ENCODE measurements at places on chromosomes 1 and 21. TPM values are rescaled to one million over a fixed set of nuclear protein-coding genes. Genes with fewer than 3 reads are reported as not detected.

GRCh38 chr1:168582688-168583336, 6.4 kb downstream of the XCL1 start:
- no peak for DNase-seq
- H3K36me3 ChIP-seq, result no peaks in the 10 kb centered on the region
- H3K4me3 ChIP-seq, result no peak overlapping the region
- H3K27me3 ChIP-seq, result no peaks in the 10 kb centered on the region
- no peak overlapping the region for H3K27ac ChIP-seq

DNA sequence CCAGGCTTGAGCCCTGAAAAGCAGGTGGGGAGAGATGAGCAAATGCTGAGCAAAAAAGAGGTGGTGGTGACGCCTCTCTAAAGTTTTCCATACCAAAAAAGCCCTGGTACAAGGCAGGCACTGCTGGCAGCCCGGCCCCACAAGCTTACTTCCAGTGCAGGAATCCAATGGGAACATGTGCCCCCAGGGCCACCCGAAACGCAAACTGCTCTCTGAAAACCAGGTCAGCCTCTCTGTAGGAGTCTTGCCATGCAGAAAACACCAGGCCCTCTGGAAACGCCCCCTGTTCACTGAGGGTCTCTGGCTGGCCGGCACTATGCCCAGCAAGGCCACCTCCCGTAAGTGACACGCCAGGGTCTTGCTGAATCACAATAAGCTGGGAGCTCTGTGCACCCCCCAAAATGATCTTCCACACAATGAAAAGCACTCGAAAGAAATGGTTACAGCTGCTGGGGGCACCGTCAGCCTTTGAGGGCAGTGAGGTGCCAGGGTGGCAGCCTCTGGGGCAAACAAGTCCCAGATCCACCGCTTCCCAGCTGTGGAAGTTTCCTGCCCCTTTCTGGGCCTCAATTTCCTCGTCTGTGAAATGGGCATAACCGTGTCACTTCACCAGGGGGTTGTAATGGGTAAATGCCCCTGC, 170.5 kb downstream of the TOMM20 start:
- no peak overlapping the region for H3K4me3 ChIP-seq
- no peaks in the 10 kb centered on the region for H3K36me3 ChIP-seq
- no peaks in the 10 kb centered on the region for H3K27me3 ChIP-seq
- H3K27ac ChIP-seq, result no peak overlapping the region

DNA sequence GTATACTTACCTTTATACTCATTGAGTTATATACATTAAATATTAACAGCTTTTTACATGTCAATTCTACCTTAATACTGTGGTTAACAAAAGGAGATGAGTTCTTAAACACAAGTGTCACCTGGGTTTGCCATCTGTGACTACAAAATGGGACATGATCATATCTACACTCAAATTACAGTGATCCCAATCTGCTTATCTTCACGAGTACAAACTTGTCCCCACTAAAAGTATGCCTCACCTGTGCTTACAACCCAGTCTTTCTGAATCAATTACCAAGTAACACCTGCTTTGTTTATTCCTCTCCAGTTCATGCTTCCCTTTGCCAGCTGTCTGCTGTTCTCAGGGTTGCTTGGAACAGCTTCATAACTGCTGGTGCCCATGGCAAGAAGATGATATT, 8.8 kb downstream of the CD1E start:
- no peak overlapping the region for H3K4me3 ChIP-seq
- DNase-seq, result no peak

DNA sequence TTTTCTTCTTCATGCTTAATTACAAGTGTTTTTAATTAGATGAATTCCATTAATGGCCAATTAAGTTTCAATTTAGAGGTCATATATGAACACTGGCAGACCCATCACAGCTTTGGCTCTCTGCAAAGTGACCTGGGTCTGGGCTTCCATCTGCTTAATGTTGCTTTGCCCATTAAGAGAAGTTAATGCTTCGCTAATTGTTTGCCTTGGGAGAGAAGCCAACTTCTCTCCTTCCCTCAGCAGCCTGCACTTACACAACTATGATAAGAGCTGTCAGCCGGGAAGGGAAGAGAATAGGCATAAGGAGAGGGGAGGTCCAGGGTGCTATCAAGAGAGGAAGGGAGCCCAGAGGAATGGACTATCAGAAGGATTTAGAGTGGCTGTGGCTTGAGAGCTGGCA, 29.0 kb upstream of the CCDC190 start:
- no peaks in the 10 kb centered on the region for H3K4me1 ChIP-seq
- DNase-seq, result no peak
- H3K36me3 ChIP-seq, result no peaks in the 10 kb centered on the region
- H3K4me3 ChIP-seq, result no peak overlapping the region
- no peak overlapping the region for H3K27ac ChIP-seq

Gene S100A7
- not detected for total RNA-seq

- no peak for DNase-seq
- H3K27me3 ChIP-seq, result no peaks in the 10 kb centered on the region
- no peaks in the 10 kb centered on the region for H3K36me3 ChIP-seq
- no peak overlapping the region for H3K27ac ChIP-seq
These were observed 1537.1 kb downstream of the PLA2G4A start for GRCh38 chr1:188365874-188366273.

DNA sequence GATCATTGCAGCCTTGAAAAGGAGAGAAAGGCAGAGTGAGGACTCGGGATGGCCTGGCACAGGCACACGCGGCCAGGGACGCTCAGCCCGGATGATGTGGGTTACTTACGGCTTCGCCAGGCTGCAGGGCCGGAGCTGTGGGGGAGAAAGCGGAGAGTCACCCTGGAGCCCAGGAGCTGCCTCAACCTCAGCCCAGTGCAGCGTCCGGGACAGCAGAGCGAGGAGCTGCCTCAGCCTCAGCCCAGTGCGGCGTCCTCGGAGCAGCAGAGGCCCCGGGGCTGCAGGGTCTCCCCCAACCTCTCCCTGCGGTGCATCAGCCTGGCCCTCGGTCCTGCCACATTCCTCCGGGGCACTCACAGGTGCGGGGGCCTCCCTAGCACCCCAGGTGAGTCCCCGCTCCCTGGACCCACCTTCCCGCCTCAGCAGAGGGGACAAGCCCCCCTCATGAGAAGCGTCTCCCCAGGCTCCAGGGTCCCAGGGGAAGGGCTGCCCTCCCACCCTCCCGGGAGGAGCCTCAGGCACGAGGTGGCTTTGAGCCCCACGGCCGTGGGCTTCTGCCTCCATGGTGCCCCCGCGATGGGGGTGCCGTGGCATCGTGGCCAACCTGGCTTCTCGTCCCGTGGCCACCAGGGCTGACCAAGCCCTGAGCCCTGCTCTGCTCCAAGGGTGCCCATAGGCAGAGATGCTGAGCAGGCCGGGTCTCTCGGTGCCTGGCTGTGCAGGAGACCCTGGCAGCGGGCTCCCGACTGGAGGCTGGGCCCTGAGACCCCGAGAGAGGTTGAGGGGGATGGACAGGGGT, 10.5 kb upstream of the RNF223 start:
- H3K36me3 ChIP-seq, result peaks cover 83% of the 10 kb centered on the region
- peaks cover 11% of the 10 kb centered on the region for H3K4me1 ChIP-seq
- H3K27me3 ChIP-seq, result peaks cover 6% of the 10 kb centered on the region
- no peak overlapping the region for H3K27ac ChIP-seq

DNA sequence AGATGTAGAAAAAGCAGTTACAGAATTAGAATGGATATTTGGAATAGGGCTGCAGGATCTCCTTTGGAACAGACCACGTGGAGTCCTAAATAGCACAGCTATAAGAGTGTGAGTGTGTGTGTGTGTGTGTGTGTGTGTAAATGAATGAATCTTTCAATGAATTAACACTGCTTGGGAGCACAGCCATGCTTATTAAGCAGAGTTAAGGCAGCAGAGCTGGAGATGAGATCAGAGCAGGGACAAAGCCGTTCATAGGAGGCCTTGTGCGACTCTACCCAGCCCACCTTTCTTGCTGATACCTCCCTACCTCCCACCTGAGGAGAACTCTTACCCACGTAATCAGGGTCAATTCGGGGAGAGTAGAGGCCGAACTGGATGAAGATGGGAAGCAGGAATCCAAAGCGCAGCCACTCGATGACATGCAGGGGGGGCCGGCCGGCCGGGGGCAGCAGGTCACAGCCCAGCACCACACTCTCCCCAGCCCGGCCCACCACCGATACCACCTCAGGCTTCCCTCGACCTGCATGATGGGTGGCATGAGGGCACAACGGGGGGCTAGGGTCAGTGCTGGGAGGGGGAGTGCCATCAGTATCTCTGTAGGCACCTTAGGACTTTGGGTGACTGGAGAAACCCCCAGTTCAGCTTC, 2.7 kb downstream of the IGSF9 start:
- H3K36me3 ChIP-seq, result no peaks in the 10 kb centered on the region
- no peak overlapping the region for H3K4me3 ChIP-seq
- H3K27me3 ChIP-seq, result peaks cover 10% of the 10 kb centered on the region
- H3K4me1 ChIP-seq, result peaks cover 40% of the 10 kb centered on the region
- DNase-seq, result peak; percentile 50
- no peak overlapping the region for H3K27ac ChIP-seq

- no peaks in the 10 kb centered on the region for H3K27me3 ChIP-seq
- H3K36me3 ChIP-seq, result no peaks in the 10 kb centered on the region
- DNase-seq, result no peak
- no peak overlapping the region for H3K4me3 ChIP-seq
These were observed 75.8 kb upstream of the ZRANB2 start for GRCh38 chr1:71156590-71156989.

Gene SLC45A1
- 3.3 TPM for total RNA-seq

Gene CRYBG2
- 0.30 TPM for total RNA-seq

Gene UMODL1
- total RNA-seq, result 0.11 TPM

DNA sequence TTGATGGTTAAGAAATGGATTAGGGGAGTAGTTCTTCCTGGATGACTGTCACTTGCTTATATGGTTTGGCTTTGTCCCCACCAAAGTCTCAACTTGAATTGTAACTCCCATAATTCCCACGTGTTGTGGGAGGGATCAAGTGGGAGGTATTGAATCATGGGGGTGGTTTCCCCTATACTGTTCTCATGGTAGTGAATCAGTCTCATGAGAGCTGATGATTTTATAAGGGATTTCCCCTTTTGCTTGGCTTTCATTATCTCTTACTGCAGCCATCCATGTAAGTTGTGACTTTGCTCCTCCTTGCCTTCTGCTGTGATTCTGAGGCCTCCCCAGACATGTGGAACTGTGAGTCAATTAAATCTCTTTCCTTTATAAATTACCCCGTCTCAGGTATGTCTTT, 1621.1 kb downstream of the MRPL39 start:
- no peaks in the 10 kb centered on the region for H3K27me3 ChIP-seq
- H3K4me1 ChIP-seq, result no peaks in the 10 kb centered on the region
- DNase-seq, result no peak
- no peaks in the 10 kb centered on the region for H3K36me3 ChIP-seq
- no peak overlapping the region for H3K4me3 ChIP-seq
- no peak overlapping the region for H3K27ac ChIP-seq

DNA sequence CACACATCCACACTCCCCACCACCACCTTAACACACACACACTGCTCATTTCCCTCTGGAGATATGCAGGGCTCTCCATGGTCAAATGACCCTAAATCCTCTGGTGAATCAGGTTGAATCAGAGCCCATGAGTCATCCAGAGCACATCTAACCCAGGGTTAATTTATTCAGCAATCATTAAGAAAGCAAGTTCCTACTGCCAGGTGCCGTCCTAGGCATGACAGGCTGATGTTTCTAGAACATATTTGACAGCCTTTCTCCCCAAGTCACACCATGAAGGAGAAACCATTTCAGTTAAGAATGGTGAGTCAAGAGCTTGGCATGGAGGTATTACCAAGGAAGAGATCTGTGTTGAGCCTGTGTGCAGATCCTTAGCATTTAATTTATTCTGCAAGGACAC, 194.3 kb upstream of the CAMK1G start:
- H3K36me3 ChIP-seq, result no peaks in the 10 kb centered on the region
- no peak for DNase-seq
- no peak overlapping the region for H3K27ac ChIP-seq
- no peak overlapping the region for H3K4me3 ChIP-seq
- no peaks in the 10 kb centered on the region for H3K4me1 ChIP-seq
- H3K27me3 ChIP-seq, result no peaks in the 10 kb centered on the region

DNA sequence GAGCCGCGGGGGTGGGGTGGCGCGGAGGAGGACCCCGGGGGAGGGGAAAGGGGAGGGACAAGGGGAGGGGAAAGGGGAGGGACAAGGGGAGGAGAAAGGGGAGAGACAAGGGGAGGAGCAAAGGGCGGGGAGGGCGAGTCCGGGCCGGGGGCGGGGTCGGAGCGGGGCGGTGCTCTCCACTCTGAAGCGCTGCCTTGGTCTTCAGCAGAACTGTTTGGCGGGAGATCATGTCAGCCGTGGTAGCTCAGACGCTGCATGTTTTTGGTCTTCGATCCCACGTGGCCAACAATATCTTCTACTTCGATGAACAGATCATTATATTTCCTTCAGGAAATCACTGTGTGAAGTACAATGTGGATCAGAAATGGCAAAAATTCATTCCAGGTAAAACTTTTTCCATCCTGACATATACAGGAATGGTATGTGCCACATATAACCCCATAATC, 420 bp downstream of the CFAP57 start:
- H3K4me1 ChIP-seq, result peaks cover 9% of the 10 kb centered on the region
- peaks cover 14% of the 10 kb centered on the region for H3K36me3 ChIP-seq
- H3K4me3 ChIP-seq, result peak overlapping the region; percentile 94
- peaks cover 8% of the 10 kb centered on the region for H3K27me3 ChIP-seq
- no peak overlapping the region for H3K27ac ChIP-seq

GRCh38 chr1:16430606-16431005, 6.6 kb downstream of the SPATA21 start:
- H3K4me1 ChIP-seq, result peaks cover under 1% of the 10 kb centered on the region
- H3K36me3 ChIP-seq, result no peaks in the 10 kb centered on the region
- no peak overlapping the region for H3K27ac ChIP-seq

Gene SRM
- 13.4 TPM for total RNA-seq

GRCh38 chr1:39951926-39952325, 3.0 kb upstream of the MFSD2A start:
- H3K4me3 ChIP-seq, result no peak overlapping the region
- no peak overlapping the region for H3K27ac ChIP-seq
- no peak for DNase-seq
- H3K36me3 ChIP-seq, result no peaks in the 10 kb centered on the region
- peaks cover 34% of the 10 kb centered on the region for H3K4me1 ChIP-seq

Gene PLA2G2D
- not detected for total RNA-seq

GRCh38 chr1:160411271-160412027, 11.1 kb downstream of the VANGL2 start:
- no peaks in the 10 kb centered on the region for H3K27me3 ChIP-seq
- peak; percentile 77 for DNase-seq
- H3K4me1 ChIP-seq, result peaks cover 67% of the 10 kb centered on the region

Gene CA6
- not detected for total RNA-seq

Gene HSD11B1
- 0.22 TPM for total RNA-seq

Gene CFHR4
- total RNA-seq, result 0.11 TPM

DNA sequence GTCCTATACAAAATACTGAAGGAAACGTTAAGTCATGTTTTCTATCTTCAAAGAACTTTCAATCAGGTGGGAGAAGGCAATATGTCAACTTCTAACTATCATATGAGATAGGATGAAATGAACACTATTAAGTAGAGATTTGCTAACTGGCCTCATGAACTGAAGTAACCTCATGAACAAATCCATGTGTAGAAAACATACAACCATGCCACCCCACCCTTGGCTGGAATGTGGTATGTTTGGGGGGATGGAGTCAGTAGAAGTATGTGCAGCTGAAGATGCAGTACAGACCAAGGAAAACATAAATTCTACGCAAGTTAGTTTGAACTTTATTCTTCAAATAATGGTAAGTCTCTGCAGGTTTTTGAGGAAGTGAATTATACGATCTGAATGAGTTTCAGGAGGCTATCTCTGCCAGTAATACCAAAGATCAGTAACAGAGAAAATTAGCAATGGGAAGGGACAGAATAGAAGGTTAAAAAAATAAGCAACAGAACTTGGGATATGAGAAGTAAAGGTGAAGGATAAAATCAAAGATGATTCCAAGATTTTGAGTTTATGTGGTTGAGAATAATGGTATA, 4.5 kb downstream of the TRMT1L start:
- no peak overlapping the region for H3K4me3 ChIP-seq
- no peaks in the 10 kb centered on the region for H3K4me1 ChIP-seq
- H3K27ac ChIP-seq, result no peak overlapping the region
- peaks cover 4% of the 10 kb centered on the region for H3K36me3 ChIP-seq

Gene CD5L
- not detected for total RNA-seq

Measured in spinal cord (tissue), 10 donors.